Colonic mucosa (tissue), 4 donors: ENCODE measurements at places on chromosomes 6 and 20. TPM values are rescaled to one million over a fixed set of nuclear protein-coding genes. Genes with fewer than 3 reads are reported as not detected.

The NKAIN4 gene
- 0.29 TPM for total RNA-seq

The MATN4 gene
- 0.47 TPM for total RNA-seq

The AIF1 gene
- total RNA-seq = 20.7 TPM

The TREM1 gene
- total RNA-seq = not detected

The GSTA2 gene
- total RNA-seq = 0.35 TPM

The HEY2 gene
- total RNA-seq = 0.69 TPM

The SLC17A2 gene
- total RNA-seq = not detected

The BMP2 gene
- total RNA-seq = 25.3 TPM

The GNRH2 gene
- not detected for total RNA-seq

The SLC35D3 gene
- total RNA-seq = 0.32 TPM

The GPRC6A gene
- 0.11 TPM for total RNA-seq

The SPATS1 gene
- total RNA-seq = not detected

The ADGB gene
- total RNA-seq = 0.72 TPM

DNA sequence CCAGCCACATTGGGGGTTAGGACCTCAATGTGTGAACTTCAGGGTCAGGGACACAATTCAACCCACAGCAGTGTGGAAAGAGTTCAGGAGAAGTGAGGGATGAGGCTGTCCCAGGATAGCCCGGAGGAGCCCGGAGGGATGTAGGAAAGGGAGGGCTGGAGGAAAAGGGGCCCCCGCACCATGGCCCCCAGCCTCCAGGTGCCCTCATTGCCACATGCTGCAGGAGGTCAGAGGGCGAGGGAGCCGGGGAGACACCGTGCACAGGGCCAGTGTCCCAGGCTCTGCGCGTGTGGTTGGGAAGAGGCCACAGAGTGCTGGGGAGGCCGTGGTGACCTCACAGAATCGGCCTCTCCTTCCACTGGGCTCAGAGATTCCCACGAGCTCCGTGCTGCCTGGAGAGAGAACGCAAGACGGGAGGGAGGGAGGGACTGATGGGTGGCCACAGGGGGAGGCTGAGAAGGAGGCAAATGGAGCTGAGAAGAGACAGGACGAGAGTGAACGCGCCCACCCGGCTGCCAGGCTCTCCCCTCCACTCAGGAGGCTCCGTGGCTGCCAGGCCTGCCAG lies 215.1 kb downstream of the DLL1 start:
- DNase-seq = no peak

DNA sequence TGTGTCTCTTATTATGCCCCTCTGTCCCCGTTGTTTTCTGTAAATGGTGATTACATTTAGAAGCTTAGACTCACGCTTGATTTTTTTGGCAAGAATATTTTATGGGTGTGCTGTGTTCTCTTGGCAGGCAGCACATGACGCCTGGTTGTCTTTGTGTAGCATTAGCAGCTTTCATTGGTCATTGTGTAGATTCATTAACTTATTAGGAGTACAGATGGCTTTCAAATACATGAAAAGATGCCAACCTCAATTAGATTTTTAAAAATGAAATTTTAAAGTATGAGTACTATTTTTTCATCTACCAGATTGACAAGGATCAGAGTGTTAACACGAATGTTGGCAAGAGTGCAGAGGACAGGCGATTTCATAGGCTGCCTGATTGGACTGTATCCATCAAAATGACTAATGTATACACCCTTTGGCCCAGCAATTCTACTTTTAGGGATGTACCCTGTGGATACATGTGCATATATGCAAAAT lies 15.2 kb downstream of the COX4I2 start:
- DNase-seq = no peak

- DNase-seq = no peak
These were observed 388.9 kb upstream of the MAN1A1 start for GRCh38 chr6:119738425-119738824.

DNA sequence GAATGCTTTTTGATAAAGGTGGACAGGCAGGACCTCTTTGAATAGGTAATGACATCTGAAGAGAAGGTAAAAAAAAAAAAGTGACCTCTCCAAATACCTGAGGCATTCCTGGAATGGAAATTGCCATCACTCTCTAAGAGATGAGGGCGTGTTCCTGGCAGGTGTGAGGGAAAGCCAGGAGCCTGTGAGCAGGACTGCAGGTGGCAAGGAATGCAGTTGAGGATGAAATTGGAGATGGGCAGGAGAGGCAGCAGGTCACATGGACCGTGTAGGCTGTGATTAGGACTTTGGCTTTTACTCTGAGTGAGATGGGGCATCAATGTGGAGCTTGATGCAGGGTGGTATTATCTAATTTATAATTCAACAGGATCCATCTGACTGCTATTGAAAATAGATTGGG lies 227.4 kb downstream of the LRFN2 start:
- DNase-seq = no peak

DNA sequence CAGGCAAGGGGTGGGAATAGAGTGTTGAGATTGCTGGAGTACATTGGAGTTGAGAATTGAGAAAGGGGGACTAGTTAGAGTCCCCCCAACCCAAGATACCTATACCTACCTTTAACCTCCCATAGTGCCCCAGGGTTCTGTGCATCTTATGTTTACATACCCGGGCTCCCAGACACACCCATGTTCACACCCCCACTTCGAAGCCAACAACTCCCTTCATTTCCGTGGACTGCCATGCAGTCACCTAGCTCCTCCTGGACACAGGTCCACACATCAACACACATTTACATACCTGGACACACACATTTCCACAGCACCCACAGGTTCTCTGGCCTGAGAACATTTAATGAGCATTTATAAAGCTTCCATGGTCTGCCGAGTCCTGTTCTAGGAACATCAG lies 5.1 kb downstream of the TMEM63B start:
- DNase-seq = peak; percentile 82

- no peak for DNase-seq
These were observed 58.8 kb upstream of the ZNF831 start for GRCh38 chr20:59104831-59105230.

GRCh38 chr20:14049111-14049510 lies 53.8 kb downstream of the MACROD2 start:
- DNase-seq = no peak

GRCh38 chr6:154501578-154501868 lies 9.0 kb downstream of the CNKSR3 start:
- no peak for DNase-seq

GRCh38 chr6:39177130-39177529 lies 52.1 kb downstream of the KCNK5 start:
- DNase-seq = no peak

GRCh38 chr6:6845603-6846002 lies 257.1 kb downstream of the LY86 start:
- DNase-seq = no peak

GRCh38 chr6:106538145-106538544 lies 91.2 kb downstream of the RTN4IP1 start:
- no peak for DNase-seq

GRCh38 chr20:1291191-1291741 lies 25.2 kb downstream of the SNPH start:
- DNase-seq = no peak

GRCh38 chr6:162108041-162108440 lies 619.5 kb downstream of the PRKN start:
- DNase-seq = no peak

DNA sequence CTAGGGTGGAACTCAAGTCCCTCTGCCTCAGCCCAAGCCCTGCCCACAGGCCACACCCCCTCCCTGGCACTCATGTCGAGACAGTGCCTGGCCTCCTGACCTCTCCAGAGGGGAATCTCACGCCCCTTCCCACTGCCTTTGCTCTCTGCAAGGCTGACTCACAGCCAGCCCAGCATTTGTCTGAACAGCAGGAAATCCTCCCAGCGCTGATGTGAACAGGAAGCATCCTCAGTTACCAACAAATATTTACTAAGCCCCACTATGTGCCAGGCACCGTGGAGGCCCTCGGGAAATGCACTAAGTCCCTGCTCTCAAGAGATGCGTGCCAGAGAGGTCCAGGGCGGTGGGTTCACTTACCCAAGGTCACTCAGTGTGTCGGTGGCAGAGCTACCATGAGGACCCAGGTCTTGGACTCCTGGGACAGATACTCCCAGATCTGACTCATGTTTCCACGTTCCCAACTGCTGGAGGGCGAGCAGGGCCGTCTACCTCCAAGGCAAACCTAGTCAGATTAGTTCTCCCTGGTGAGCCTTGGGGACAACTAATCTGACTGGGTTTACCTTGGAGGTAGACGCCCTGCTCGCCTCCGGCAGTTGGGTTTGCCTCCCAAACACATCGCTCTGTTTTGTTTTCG lies 7.8 kb downstream of the ADA start:
- DNase-seq = peak; percentile 50

DNA sequence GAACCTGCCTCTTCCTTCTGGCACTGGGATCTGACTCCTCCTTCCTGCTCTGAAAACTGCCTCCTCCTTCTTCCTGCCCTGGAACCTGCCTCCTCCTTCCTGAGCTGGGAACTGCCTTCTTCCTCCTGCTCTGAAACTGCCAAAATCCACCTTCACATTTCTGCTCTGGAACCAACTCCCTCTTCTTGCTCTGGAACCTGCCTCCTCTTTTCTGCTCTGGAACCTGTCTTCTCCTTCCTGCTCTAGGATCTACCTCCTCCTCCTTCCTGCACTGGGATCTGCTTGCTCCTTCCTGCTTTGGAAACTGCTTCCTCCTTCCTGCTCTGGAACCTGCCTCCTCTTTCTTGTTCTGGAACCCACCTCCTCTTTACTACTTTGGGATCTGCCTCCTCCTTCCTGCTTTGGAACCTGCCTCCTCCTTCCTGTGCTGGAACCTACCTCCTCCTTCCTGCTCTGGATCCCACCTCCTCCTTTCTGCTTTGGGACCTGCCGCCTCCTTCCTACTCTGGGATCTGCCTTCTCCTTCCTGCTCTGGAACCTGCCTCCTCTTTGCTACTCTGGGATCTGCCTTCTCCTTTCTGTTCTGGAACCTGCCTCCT lies 315.5 kb downstream of the PRL start:
- DNase-seq = no peak

- DNase-seq = no peak
These were observed 75.1 kb downstream of the ARID1B start for GRCh38 chr6:156852147-156852857.

DNA sequence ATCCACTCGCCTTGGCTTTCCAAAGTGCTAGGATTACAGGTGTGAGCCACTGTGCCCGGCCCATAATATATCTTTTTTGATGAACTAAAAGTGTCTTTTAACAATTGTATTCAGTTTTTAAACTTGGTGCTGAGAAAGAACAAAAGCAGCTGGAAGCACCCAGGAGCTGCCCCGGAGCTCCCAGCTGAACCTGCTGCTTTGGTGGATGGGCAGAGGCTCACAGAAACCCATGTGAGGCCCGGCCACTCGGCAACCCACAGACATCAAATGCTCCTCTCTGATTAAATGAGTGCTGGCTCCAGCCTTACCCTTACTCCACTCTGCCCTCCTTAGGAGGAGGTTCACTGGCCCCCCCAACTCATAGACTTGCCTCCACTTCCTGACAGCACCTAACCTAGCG lies 59.4 kb upstream of the FRMD1 start:
- peak; percentile 6 for DNase-seq

DNA sequence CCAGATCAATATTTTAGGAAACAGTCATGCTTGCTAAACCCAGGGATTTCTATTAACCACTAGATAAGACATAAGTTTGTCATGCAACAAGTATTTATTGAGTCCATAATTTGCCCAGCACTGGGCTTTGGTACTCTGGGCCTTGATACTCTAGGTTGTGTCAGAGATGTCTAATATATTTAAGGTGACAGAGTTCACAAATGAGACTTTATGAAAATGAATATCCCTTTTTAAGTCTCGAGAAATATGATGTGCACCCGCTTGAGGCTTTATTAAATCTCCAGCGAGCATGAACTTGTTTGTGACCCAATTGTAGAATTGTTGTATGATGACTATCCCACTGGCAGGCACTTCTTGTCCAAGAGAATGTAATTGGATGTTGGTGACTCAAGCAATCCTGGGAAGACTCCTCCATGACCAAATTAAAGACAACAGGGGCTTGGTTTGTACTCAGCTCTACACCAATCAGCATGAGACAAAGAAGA lies 109.2 kb downstream of the ESR1 start:
- no peak for DNase-seq

GRCh38 chr6:161023316-161023715 lies 31.7 kb downstream of the MAP3K4 start:
- no peak for DNase-seq

DNA sequence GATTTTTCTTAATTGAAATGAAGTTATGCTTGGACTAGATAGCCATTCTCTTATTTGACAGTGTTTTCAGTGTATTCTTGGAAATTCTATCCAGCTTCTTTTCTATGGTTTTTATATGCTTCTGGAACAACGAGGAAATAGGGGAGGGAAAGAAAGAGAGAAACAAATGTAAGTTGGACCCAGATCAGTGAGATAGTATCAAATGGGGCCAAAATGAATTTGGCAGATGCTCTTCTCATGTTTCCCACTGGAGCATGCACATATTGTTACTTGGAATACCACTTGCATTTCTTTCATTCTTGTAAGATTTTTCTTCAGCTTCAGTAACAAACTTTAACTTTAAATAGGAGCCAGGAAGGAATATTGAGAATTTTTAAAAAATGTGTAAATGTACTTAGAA lies 312.3 kb downstream of the PRL start:
- DNase-seq = no peak

DNA sequence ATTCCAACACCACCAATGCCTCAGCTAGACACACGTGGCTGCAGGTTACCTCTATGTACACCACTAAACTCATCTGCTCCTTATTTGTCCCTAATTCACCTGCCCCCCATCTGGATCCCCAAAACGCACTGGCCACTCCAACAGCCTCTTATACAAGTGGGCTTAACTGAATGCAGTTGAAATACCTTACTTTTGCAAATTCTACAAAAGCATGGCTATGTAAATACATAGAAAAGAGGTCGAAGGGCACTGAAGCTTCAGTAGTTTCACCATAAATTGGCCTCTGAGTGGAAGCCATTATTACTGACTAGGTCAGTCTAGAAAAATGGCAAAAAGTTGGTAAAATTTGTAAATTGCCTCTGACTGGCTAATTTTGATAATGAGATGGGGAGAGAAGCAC lies 11.1 kb upstream of the PPP1R3G start:
- no peak for DNase-seq

DNA sequence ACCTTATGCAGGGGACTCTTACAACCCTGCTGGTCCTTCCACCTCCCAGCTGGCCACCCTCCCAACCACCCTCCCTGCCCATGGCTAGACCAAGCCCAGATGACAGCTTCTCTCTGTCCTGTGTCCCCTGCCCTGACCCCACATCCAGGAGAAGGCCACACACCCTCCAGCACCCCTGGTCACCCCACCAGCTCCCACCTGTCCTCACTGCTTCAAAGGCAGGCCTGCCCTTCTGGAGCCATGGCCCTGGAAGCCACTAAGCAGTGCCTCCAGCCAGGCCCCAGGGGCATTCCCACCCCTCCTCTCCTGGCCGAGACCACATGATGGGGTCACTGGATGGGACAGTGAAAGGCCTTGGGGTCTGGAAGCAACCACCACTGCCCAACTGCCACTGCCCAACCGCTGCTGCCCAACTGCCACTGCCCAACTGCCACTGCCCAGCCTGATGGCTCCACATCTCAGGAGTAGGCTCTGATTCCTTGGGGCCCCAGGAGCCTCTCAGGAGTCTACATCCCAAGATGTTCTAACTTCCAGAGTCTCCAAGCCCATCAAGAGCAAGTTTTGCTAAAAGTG lies 30.5 kb downstream of the UBD start:
- no peak for DNase-seq

- no peak for DNase-seq
These were observed 126.0 kb upstream of the ADGRF1 start for GRCh38 chr6:47168180-47168579.

GRCh38 chr20:41577129-41578009 lies 40.8 kb downstream of the CHD6 start:
- DNase-seq = no peak
